ENCODE measurements at places on chromosomes 3 and 15. TPM values are rescaled to one million over a fixed set of nuclear protein-coding genes. Genes with fewer than 3 reads are reported as not detected.

DNA sequence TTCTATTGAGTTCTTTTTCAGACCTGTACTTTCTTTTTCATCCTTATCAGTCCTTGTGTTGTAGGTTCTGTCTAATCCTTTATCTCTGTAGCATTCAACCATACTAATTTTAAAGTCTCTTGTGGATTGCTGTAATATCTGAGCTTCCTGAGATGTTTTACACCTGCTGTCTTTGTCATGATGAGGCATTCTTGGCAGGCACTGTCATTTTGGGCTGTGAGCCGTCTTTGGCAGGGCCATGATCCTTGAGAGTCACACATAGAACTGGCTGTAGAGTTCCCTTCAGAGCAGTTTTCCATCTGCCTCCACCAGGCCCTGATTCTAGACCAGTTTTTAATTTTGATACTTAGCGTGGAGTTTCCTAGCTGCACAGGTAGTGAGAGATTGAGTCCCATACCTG, 6.7 kb downstream of the EFCC1 start:
- DNase-seq, result no peak

GRCh38 chr15:85589851-85590250, 204.9 kb downstream of the KLHL25 start:
- no peak for DNase-seq

The ZPLD1 gene
- 0.60 TPM for polyA plus RNA-seq

DNA sequence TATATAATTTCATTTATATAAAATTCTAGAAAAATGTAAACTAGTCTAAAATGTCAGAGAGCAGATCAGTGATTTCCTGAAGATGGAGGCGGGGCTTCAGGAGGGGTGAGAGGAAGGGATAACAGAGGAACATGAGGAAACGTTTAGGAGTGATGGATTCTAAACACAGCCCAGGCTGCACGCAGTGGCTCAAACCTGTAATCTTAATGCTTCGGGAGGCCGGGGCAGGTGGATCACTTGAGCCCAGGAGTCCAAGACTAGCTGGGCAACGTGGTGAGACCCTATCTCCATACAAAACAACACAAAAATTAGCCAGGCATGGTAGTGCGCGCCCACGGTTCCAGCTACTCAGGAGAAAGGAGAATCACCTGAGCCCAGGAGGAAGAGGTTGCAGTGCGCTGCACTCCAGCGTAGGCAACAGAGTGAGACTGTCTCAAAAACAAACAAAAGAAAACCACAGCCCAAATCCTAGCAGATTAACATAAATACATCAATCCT, 18.0 kb upstream of the IQCF1 start:
- no peak for DNase-seq

DNA sequence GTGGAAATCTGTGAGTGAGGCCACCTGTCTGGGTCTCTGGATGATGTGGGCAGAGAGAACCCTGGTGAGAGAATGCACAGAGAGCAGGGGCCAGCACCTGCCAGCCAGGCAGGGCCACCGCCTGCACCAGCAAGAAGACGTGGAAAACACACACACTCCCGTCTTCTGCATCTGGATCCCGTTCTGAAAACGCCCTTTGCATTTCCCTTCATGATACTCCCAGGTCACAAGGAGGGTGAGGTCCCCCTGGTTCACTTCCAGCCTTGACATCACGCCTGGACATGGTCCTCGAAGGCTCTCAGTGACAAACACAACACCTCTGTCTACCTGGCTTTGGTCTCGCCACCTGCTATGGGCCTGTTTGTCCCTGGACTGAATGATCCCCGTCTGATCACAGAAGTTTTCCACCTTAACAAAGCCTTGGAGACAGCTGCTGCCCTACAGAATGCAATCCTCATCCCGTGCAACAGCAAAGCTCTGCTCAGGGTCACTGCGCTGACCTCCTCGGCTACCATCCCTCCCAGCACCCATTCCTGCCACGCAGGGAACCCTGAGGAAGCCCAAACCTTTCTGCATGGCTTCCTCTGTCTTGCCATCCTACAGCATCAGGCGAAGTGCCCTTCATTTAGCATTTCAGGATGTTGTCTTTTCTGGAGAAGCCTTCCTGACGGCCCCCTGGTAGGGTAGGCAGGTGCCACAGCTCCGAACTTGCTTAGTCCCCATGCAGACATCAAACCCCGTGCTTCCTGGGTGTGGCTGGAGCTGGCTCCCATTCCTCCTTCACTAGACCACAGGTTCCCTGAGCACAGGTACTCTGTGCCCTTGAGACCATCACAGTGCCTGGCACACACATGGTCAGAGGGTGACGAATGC, 122.5 kb downstream of the ATP10A start:
- no peak for DNase-seq

The DNASE1L3 gene
- polyA plus RNA-seq, result 9.2 TPM

- DNase-seq, result no peak
Measured at GRCh38 chr15:95591886-95592285, 738.6 kb upstream of the NR2F2 start.

DNA sequence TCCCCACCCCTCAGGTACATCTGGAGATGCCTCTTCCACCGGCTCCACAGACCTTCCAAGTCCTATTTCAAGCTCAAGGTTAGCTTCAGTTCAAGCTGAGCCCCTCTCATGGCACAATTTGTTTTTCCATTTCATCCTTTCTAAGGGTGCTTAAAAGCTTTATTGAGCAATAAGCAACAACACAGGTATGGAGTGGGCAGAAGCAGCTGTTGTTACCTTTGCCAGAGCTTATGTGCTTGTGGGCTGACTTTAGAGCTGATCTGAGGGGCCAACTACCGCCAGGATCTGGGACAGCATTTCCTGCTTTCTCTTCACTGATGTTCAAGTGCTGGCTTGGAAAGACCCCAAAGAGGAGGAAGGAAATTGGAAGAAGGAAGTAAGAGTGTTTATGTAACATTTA, 140.0 kb upstream of the KLHL25 start:
- DNase-seq, result no peak

The CFAP20DC gene
- 5.4 TPM for polyA plus RNA-seq

The MYL3 gene
- 20.1 TPM for polyA plus RNA-seq

DNA sequence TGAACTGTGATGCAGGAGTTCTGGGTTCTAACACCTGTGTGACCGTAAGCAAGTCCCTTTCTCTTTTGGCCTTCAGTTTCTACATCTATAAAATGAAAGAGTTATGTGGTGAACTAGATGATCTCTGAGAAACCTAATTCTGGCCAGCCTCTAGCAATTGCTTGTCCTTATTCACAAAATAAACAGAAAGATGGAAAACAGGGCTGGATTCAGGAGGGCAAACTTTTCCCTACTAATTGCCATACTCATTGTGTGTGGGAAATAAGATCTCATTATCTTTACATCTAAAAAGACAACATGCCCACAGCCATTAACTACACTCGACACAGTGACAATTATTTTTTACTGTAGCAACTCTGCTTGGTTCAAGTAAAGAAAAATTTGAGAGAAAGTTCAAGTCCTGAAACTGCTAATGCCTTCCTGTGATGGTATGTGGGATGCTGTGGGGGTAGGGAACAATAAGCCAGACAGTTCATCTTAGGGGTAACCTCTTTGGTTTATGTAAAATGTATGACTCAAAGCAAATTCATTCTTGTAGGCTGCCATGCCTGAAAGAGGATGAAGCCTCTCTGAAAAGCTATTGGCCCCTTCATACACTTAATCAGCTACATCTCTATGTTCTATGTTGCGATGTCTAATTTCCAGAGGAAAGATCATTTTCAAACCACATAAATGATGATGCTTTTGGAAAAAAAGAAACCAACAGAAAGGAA, 177.6 kb upstream of the BCL6 start:
- DNase-seq, result no peak

GRCh38 chr15:55289011-55289745, 435 bp downstream of the RAB27A start:
- DNase-seq, result peak; percentile 33

DNA sequence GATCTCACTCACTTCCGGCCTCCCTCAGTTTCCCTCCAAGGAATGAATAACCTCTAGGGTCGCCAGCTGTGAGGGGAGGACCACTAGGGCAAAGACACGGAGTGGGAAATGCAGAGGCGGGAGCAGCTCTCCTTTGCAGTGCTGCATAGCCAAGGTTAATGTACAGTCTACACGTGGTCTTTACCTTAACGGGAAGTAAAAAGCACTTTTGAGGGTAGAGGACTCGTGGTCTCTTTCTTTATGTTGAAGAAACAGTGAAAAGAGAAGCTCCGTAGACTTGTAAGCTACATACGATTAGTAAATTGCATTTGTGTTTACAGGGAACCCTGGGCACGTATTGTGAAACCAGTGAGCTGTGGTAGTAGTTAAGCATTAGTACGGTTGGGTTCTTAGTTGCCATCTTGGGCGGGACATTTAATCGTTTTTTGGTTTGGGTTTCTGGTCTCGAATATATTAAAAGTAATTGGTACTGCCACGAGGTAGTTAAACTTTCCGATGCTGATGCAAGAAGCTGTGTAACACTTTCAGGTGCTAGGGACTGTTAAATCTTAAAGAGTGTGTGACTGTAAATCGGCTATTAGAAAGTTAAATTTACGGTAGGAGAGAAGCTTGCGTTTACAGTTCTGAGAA, 828 bp downstream of the U2SURP start:
- no peak for DNase-seq

GRCh38 chr3:43512754-43513404, 108.9 kb downstream of the ANO10 start:
- DNase-seq, result no peak

GRCh38 chr15:74829991-74830390, 3.6 kb downstream of the CPLX3 start:
- DNase-seq, result no peak

GRCh38 chr3:79255702-79256101, 512.1 kb downstream of the ROBO1 start:
- no peak for DNase-seq

- no peak for DNase-seq
Measured at GRCh38 chr3:58370407-58370806, 37.7 kb downstream of the PXK start.

DNA sequence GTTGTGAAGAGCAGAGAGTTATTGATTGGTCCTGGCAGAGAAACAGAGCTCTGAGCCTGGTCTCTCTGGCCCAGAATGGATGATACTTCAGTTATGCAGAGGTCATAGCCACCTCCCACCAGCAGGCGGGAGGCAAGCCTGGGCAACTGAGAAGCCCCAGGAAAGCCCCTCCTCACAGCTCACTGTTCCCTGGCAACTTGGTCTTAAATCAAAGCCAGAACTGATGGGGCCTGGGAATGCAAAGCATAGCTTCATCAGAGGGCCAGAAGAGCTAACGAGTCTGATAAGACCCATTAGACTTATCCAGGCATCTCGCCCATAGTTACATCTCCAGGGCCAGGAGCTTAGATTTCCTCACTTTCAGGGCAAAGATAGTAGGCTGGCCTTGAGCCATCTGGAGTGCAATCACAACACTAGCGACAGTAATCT, 5.5 kb upstream of the COLQ start:
- DNase-seq, result no peak

- no peak for DNase-seq
Measured at GRCh38 chr15:39741258-39741657, 41.4 kb downstream of the FSIP1 start.

DNA sequence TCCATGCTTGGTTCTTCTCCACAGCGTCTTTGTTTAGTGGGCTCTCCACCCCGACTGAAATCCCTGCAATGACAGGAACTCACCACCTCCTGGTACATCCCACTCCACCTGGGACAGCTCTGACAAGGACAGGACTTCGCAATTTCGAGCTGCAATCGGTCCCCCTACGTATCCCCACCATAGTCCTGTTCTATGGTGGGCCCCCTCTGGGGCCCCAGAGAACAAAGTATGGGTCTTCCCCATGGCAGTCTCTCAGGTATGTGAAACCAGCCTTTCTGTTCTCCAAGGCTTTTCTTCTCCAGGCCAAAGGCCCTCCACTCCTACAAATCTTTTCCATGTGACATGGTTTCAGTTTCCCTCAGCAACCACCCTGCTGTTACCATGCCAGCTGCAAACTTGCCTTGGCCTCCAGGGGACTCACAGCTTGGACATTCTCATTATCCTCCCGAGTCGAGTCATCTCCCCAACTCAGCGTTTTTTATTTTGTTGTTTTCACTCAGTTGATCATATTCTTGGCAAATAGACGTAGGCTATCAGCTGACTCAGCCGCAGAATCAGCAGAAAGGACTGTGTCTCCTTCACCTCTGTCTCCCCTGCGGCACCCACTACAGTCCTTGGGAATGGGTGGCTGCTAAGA, 233.3 kb downstream of the OPA1 start:
- DNase-seq, result no peak

GRCh38 chr3:126021224-126021623, 52.2 kb downstream of the ROPN1B start:
- peak; percentile 55 for DNase-seq

GRCh38 chr15:62377736-62378480, 212.8 kb upstream of the C2CD4B start:
- peak; percentile 34 for DNase-seq

DNA sequence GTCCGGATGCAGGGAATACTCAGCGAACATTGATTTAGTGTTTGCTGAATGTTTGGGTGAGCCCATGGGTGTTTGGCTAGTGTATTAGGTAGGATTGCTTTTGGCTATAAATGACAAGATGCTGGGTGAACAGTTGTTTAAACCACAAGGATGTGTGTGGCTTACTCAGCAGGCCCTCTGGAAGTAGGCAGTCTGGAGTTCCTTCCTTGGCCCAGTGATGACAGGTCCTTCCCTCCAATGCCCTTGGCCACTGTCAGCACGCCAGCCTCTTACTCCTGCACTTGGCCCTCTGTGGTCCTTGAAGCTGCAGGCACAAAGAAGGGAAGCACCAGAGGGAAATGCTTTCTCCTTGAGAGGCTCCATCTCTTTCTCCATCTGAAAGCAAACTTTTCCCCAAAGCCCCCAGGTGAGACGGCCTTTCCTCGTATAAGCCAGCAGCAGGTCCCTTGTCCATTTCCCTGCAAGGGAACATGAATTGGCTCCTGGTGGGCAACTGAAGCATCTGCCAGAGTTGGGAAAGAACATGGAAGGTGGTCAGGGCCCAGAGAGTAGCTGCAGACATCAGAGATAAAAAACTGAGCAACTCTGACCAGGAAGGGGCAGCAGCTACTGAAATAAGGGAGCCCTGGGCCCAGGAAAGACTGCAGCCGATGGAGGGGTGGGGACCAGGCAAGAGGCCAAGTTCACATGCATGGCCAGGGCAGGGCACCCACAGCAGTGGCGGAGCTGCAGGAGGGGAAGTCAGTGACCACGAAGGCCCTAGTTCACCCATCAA, 105.0 kb downstream of the TPRA1 start:
- no peak for DNase-seq

GRCh38 chr15:85518979-85519761, 138.8 kb downstream of the AKAP13 start:
- no peak for DNase-seq
